ENCODE measurements at places on chromosomes 16 and 17. TPM values are rescaled to one million over a fixed set of nuclear protein-coding genes. Genes with fewer than 3 reads are reported as not detected.

DNA sequence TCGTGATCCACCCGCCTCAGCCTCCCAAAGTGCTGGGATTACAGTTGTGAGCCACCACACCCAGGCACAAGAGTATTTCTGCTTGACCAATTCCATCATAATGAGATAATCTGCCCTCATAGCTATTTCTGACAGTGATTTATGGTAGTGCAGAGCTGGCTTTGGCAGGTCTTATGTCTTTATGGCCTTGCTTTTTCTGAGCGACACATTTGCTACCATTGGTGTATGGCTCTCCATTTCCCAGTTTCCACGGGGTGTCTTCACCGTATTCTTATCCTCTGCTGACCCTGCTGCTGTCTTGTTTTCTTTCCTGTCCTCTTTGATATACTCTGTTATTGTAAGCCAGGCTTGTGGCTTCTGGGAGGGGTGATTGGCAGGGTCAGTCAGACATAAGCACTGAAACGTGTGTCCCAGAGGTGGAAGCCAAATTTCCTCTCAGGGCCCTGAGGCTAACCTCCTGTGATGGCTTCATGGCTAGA is 161.1 kb upstream of the TBX2 start:
- H3K4me1 ChIP-seq = no peaks in the 10 kb centered on the region
- no peak for DNase-seq
- H3K27ac ChIP-seq = no peak overlapping the region
- H3K4me3 ChIP-seq = no peak overlapping the region

- H3K27me3 ChIP-seq = no peaks in the 10 kb centered on the region
- no peaks in the 10 kb centered on the region for H3K36me3 ChIP-seq
- DNase-seq = no peak
- H3K4me3 ChIP-seq = no peak overlapping the region
These were observed 12.7 kb downstream of the ZNF594 start for GRCh38 chr17:5179003-5179402.

GRCh38 chr16:84552135-84552534 is 47.7 kb upstream of the MEAK7 start:
- no peak for DNase-seq
- H3K4me3 ChIP-seq = peak overlapping the region; percentile 81
- H3K27me3 ChIP-seq = no peaks in the 10 kb centered on the region

DNA sequence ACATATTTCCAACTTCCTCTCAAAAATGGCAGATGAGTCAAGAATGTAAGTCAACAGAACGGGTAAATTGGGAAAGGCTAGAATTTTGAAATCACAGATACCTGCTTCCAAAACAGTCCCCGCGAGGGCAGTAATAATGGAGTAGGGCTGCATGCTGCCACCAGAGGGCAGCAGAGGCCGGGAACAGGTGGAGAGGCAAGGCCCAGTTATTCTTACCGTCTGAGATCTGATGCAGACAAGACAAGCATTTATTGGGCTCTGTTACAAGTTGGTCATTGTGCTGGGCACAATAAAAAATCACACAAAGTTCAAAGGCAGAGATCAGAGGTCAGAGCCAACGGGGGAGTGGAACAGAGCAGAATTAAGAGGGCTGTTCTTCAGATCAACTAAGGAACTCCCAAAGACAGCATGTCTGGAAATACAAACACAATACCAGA is 8.8 kb upstream of the MLKL start:
- no peaks in the 10 kb centered on the region for H3K36me3 ChIP-seq
- no peak overlapping the region for H3K27ac ChIP-seq
- peak; percentile 78 for DNase-seq
- H3K27me3 ChIP-seq = no peaks in the 10 kb centered on the region

DNA sequence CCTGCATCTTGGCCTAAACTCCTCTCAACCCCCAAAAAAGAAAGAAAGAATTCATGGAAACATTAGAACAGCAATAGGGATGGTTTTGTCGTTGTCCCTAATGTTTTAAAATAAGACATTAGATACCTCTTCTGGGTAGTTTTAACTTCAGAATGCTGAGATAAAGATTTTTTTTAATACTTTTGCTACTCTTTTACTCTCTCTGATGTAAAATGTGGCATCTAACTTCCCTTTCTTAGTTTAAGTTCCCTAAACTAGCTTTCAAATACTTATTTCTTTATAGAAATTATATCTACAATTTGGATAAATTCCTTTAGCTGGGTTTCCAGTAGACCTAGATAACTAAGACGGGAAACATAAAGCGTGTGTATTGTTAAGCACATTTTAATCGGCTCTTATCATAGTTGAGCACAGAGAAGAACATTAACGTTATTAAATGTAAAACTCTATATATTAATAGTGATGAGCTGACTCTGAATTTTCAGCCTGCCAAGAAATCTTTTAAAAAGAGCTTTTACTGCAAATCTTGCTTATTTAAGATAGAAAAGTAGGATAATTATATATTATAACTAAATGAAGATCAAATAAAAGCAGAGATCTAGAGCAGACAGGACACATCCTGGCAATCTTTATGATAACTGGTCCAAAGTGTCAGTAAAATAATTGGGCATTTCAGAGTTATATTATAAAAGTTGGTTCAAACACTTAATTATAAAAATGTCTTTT is 183.2 kb downstream of the CYB561 start:
- no peak overlapping the region for H3K27ac ChIP-seq
- DNase-seq = no peak
- H3K27me3 ChIP-seq = peaks cover 3% of the 10 kb centered on the region
- no peaks in the 10 kb centered on the region for H3K4me1 ChIP-seq
- no peak overlapping the region for H3K4me3 ChIP-seq

DNA sequence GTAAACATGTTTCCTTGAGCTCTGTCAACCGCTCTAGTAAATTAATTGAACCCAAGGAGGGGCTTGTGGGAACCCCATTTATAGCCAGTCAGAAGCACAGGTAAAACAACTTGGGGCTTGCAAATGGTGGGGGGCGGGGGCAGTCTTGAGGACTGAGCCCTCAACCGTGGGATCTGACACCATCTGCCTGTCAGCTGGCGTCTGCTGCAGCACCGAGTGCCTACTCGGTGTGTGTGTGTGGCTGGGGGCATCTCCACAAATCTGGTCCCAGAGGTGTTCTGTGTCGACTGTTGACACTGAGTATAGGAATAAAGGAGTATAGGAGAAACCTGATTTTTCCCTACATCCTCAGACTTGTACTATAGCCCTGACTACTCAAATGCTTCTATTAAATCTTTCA is 20.6 kb downstream of the CREBBP start:
- H3K27me3 ChIP-seq = no peaks in the 10 kb centered on the region
- no peak for DNase-seq
- H3K36me3 ChIP-seq = peaks cover 5% of the 10 kb centered on the region
- no peak overlapping the region for H3K4me3 ChIP-seq
- H3K27ac ChIP-seq = no peak overlapping the region

Gene MT3
- total RNA-seq = not detected

Gene PRKCB
- 73.1 TPM for total RNA-seq

DNA sequence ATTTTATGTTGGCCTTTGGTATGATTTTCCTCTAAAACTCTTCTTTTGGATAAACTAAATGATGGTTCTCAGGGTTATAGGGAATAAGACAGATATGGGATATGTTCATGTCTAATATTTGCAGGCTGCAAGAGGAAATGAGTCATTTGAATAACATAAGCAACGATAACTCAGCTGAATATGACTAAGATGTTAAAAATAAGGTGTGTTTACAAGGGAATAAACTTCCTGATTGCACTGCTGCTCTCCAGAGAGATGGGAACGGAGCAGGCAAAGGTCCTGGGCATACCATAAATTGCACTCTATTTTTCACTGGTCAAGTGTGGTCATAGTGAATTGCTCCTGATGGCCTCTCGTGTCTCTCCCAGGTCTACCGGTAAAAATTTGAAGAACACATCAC is 666.2 kb downstream of the TOX3 start:
- no peak for DNase-seq
- no peak overlapping the region for H3K4me3 ChIP-seq
- no peak overlapping the region for H3K27ac ChIP-seq
- H3K4me1 ChIP-seq = no peaks in the 10 kb centered on the region
- no peaks in the 10 kb centered on the region for H3K36me3 ChIP-seq

DNA sequence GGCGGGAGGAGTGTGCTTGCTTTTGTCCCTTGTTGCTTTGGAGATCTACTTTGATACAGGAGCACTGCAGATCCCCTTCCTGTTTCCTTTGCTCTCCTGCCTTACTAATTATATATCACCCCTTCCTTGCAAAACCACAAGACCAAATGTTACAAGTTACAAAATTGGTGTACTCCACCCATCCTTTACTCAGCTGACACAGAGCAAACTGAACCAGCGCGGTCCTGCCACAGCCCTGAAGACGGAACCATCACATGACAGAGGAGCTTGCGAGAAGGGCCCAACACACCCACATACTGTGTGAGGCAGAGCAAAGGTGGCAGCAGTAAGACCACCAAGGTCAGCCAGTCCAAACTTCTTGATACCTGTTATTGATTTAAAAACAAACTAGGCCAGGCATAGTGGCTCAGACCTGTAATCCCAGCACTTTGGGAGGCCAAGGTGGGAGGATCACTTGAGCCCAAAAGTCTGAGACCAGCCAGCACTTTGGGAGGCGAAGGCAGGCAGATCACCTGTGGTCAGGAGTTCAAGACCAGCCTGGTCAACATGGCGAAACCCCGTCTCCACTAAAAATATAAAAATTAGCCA is 33.2 kb downstream of the CYTH1 start:
- no peaks in the 10 kb centered on the region for H3K36me3 ChIP-seq
- H3K4me1 ChIP-seq = peaks cover 93% of the 10 kb centered on the region
- no peaks in the 10 kb centered on the region for H3K27me3 ChIP-seq
- peak overlapping the region; percentile 81 for H3K27ac ChIP-seq
- DNase-seq = peak; percentile 46

DNA sequence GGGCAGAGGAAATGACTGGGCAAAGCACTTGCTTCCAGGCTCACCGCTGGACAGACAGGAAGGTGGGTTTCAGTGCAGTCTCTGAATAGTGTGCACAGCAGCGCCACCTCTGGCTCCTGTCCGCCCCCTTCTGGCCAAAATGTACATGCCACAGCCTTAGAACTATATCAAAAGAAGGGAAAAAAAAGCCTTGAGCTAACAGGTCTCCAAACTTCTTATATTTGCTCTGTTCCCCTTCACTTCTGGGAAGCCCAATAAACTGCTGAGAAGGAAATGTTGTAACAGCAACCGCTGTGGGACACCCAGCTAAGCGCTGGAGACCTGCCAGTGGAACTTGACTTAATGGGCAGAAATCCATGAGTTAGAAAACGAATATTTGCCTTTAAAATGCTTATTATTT is 17.5 kb downstream of the COG7 start:
- DNase-seq = peak; percentile 5
- H3K36me3 ChIP-seq = peaks cover 11% of the 10 kb centered on the region
- no peak overlapping the region for H3K27ac ChIP-seq
- H3K4me1 ChIP-seq = no peaks in the 10 kb centered on the region
- no peak overlapping the region for H3K4me3 ChIP-seq

Gene KCNG4
- total RNA-seq = not detected

All from naive thymus-derived CD4-positive, alpha-beta T cell (primary cell).